ENCODE measurements at places on chromosomes 3 and 15.

DNA sequence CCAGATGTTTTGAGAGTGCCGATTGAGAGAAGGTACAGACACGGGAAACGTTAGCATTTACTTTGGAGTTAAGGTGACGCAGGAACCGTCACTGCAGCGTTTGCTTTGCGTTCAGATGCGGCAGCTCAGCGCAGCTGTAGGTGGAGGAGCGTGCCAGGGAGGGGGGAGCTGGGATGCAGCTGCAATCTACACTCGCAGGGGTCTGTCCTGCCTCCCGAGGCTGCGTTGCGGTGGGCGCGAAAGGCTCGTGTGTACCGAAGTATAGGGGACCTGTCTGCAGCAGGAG lies 425 bp upstream of the FYTTD1 start:
- DNase-seq, result no peak

GRCh38 chr15:78129751-78130287 lies 1.4 kb downstream of the CIB2 start:
- DNase-seq, result no peak

- no peak for DNase-seq
These were observed 134.0 kb downstream of the CHL1 start for GRCh38 chr3:330494-331115.

- no peak for DNase-seq
These were observed 169.9 kb downstream of the AKAP13 start for GRCh38 chr15:85550283-85550682.

DNA sequence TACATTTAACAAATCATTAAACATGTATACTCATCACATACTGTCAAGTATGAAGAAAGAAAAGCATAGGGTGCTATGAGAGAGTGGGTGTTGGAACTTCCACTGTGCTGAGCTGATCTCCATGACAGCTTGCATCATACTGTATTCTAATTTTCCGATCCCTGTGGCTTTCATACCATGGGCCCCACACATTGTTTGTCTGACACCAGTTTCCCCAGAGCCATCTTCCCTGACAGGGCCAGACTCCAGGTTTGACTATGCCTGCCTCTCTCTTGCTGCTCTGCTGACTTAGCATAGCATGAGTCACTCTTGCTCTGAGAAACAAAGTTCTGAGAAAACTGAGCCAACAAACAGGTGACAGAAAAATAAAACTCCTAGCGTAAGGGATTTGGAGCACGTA lies 37.0 kb upstream of the CASR start:
- DNase-seq, result no peak

- no peak for DNase-seq
These were observed 744.0 kb upstream of the SGO1 start for GRCh38 chr3:20930034-20930433.

DNA sequence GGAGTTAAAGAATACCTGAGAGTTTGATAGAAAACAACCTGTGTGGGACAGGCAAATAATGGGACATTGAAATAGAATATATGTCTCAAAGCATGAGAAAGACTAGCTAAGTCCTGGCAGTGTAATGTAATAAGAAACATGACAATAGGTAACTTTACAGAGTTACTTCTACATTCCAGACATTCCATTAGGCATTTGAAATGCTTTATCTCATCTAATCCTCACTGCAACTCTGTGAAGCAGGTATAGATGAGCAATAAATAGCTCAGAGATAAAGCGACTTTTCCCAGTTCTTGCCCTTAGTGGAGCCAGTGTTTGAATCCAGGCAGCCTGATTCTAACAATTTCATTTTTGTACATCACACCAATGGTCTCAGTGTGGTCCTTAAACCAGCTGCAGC lies 76.8 kb downstream of the CPNE4 start:
- DNase-seq, result no peak

- DNase-seq, result no peak
These were observed 361.0 kb downstream of the FHIT start for GRCh38 chr3:60890226-60890625.

- DNase-seq, result no peak
These were observed 234.6 kb upstream of the BHLHE40 start for GRCh38 chr3:4744405-4745234.

GRCh38 chr15:27468151-27468591 lies 497.2 kb downstream of the GABRG3 start:
- no peak for DNase-seq

DNA sequence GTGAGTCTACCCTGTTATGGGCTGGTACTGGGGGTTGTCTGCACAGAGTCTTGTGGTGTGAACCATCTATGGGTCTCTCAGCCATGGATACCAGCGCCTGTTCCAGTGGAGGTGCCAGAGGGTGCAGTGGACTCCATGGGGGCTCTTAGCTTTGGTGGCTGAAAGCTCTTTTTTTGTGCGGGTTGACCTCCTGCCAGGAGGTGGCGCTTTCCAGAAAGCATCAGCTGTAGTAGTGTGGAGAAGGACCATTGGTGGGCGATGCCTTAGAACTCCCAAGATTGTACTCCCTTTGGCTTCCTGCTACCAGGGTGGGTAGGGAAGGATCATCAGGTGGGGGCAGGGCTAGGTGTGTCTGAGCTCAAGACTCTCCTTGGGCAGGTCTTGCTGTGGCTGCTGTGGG lies 602.6 kb downstream of the RSL24D1 start:
- no peak for DNase-seq

- no peak for DNase-seq
These were observed 142.7 kb upstream of the TMCO5A start for GRCh38 chr15:37791693-37792092.

- DNase-seq, result peak; percentile 39
These were observed 251.0 kb downstream of the RPLP1 start for GRCh38 chr15:69703532-69704187.

DNA sequence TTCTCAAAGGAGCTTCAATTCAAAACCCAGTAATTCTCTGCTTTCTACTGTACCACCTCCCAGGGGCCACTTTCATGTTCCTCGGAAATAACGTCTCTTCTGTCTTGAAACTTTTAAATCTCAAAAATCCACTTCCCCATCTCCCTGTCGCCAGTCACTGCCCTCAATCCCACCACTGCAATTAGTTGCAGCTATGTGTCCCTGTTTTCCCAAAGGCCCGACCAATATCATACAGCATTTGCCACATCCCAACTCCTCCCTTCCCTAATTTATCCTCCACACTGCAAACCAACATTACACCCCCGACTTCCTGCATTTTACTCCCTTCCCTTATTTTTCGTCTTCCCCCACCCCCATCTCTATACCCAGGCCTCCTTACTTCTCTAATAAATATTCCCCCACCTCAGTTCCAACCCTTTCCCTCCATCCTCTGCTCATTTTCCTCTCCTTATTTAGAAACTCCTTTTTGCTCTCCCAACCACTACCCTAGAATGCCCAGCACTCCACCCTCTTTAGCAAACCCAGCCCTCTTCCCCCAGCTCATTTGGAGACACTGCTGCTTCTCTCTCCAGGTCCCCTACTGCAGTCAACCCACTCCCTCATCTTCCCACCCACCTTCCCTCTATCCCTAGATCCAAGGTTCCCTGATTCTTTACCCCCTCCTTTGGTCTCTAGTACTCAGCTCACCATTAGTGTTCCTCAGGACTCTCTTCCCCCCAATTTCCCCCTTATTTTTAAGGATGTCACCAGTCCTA lies 1.1 kb downstream of the NPTN start:
- no peak for DNase-seq

GRCh38 chr15:67992834-67993233 lies 61.3 kb upstream of the PIAS1 start:
- DNase-seq, result no peak

DNA sequence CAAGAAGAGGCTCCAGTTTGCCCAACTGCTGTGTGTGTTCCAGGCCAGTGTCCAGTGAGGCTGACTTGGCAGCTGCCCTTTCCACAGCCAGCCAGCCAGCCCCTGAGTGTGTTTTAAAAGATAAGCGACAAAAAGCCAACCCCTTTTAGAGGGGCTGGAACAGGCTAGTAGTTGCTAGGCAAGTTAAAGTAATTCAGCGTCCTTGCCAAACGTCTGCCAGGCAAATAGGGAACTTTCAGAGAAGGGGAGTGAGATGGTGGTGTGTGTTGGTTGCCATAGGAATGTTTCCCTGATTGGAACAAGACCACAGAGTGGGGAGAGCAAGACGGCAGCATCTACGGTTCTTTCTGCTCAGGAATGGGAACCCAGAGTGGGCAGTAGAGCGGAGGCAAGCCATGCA lies 86.3 kb downstream of the TMEM108 start:
- no peak for DNase-seq

DNA sequence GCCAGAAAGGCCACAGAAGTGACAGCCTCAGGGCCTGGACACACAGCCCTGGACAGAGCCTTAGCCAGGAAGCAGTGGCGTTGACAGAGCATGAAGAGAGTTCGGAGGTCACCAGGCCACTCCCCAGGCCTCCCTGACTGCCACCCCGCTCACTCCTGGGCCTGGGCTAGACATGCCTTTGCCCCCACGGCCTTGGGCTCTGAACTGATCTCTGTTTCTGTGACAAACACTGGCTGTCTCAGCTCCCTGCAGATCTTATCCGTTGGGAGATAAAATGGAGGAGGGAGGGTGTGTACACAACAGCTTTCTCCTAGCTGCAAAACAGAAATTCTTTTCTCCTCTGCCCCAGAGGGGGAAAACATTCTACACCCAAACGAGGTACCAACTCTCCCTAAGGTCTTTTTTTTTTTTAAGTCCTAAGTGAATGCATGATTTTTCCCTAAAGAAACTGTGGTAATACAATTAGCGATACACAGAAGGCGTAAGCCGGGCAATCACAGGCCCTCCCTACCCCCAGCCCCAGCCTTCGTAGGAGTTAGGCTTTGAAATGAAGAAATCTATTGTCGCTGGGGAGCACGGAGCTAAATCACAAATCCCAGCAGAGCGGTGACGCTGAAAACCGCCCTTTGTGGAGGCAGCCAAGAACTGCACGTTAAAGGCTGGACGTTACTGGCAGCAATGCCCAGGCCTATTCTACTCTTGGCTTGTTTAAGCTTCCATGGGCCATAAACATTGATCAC lies 45.0 kb downstream of the SRGAP3 start:
- DNase-seq, result no peak

- no peak for DNase-seq
These were observed 7.3 kb downstream of the ESYT3 start for GRCh38 chr3:138441742-138442141.
